Activated naive CD8-positive, alpha-beta T cell treated with anti-CD3 and anti-CD28 coated beads, Interleukin-2, amount 10 ng/mL, durations not matched to agents 7 days and 5 days (primary cell): ENCODE measurements at places on chromosomes 6 and 20. TPM values are rescaled to one million over a fixed set of nuclear protein-coding genes. Genes with fewer than 3 reads are reported as not detected.

TMEM63B gene
- total RNA-seq: 20.8 TPM

TPX2 gene
- total RNA-seq: 114 TPM

DNA sequence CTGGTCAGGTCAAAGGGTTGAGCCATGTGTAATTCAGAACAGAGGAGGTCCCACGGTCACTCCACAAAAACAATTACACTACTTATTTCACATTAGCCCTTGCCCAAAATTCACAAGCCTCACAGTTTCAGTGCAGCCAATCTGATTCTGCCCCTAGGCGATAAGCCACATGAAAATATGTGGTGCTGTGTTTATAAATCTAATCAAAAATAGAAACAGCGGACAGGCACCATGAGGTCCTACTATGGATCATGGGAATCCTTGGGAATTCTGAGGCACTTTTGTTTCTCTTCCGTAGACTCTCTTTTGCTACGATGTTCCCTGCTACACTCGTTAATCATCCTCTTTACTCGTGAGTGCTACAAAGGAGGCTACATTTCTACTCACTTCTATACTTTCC is 476.1 kb downstream of the TFAP2A start:
- no peaks in the 10 kb centered on the region for H3K36me3 ChIP-seq
- H3K27ac ChIP-seq: no peak overlapping the region
- H3K27me3 ChIP-seq: no peaks in the 10 kb centered on the region
- DNase-seq: no peak

GRCh38 chr20:12984069-12984765 is 24.6 kb upstream of the SPTLC3 start:
- peaks cover 14% of the 10 kb centered on the region for H3K27me3 ChIP-seq
- H3K4me3 ChIP-seq: no peak overlapping the region
- H3K27ac ChIP-seq: no peak overlapping the region
- H3K36me3 ChIP-seq: no peaks in the 10 kb centered on the region
- DNase-seq: no peak

DNA sequence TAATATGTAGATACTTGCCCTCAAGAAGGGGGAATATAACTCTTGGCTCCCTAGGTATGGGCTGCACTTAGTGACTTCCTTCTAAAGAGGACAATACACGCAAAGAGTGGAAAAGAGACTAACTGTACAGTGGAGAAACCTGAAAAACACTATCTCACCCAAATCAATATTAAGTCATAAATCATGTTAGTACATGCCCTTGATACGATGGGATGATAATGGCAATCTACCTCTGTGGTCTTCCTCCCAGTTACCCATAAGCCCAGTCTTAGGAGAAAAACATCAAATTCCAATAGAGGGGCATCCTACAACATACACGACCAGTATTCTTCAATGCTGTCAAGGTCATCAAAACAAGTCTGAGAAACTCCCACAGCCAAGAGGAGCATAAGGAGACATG is 1.3 kb downstream of the TRIM26 start:
- peak overlapping the region; percentile 97 for H3K4me3 ChIP-seq
- peak overlapping the region; percentile 99 for H3K27ac ChIP-seq
- H3K27me3 ChIP-seq: no peaks in the 10 kb centered on the region
- H3K36me3 ChIP-seq: peaks cover 20% of the 10 kb centered on the region
